Fibroblast of skin of right biceps (primary cell): ENCODE measurements at places on chromosomes 1 and 21.

- DNase-seq = no peak
Observed at GRCh38 chr1:81499487-81499886, 301.2 kb upstream of the ADGRL2 start.

GRCh38 chr1:201328576-201328975, 45.3 kb downstream of the PKP1 start:
- no peak for DNase-seq

- DNase-seq = no peak
Observed at GRCh38 chr1:246709835-246710234, 14.4 kb upstream of the SCCPDH start.

GRCh38 chr1:38046333-38046883, at the start of gene POU3F1:
TSS of gene POU3F1 (minus strand) at chr1:38046793. CDS start at chr1:38046743, 50 bp downstream.
- DNase-seq = no peak

- peak; percentile 74 for DNase-seq
Observed at GRCh38 chr1:8439015-8439702, 121.2 kb downstream of the SLC45A1 start.

DNA sequence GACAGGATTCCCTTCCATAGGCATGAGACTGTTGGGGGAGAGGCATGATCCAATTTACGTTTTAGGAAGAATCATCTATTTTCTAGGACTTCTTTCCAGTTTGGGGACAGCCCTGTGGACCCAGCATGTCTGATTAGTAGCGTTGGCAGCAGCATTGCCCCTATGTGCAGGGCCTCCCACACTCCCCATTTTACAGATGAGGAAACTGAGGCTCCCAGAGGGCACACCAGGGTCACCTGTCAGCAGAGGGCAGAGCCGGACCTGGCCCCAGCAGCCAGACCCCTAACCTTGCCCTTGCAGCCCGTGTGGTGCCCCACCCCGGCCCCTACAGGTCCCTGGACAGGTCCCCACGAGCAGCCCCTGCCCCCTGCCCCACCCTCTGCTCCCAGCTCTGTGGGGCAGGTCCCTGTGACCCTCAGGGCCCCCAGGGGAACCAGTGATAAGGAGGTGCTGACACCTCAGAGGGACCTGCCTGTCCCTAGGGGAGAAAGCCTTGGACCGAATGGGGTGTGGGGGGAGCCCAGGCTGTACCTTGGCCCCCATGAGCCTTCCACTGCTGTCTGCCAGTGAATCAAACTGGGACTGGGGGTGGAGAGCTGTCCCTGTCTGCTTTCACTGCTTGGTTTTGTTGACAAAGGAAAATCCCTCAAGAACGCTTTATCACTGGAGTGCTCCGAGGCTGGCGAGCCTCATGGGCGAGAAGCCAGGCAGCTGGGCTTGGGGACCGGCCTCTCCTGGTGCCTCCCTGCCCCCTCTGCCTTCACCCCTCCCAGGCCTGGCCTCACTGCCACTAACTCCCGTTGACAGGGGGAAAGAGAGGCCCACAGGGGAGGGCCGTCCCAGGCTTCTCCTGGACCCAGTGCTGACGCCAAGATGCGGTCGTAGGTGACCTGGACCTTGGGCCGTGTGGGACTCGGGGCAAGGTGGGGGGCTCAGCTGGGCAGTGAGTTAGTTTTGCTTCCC, 39.4 kb upstream of the CCDC27 start:
- no peak for DNase-seq

GRCh38 chr1:41955461-41956159, 36.9 kb upstream of the HIVEP3 start:
- DNase-seq = peak; percentile 95

- no peak for DNase-seq
Observed at GRCh38 chr1:175866776-175867175, 123.4 kb upstream of the TNR start.

DNA sequence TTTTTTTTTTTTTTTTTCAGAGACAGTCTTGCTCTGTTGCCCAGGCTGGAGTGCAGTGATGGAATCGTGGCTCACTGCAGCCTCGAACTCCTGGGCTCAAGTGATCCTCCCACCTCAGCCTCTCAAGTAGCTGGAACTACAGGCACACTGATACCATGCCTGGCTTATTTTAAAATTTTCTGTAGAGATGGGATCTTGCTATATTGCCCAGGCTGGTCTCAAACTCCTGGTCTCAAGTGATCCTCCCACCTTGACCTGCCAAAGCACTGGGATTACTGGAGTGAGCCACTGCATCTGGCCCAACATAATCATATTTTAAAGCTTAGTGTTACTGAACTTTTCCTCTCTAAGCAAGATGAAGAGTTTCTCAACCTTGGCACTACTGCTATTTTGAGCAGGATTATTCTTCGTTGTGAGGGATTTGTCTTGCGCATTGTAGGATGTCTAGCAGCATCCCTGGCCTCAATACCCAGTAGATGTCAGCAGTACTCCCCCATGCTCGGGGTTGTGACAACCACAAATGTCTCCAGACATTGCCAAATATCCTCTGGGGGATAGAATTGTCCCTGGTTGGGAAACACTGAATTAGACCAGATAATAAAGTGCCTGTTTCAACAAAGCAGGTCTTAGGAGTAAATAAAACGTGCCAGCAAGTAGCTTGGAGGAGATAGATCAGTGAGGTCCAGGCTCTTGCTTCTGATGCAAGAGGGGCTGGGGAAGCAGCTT, 15.1 kb upstream of the THRAP3 start:
- DNase-seq = no peak

GRCh38 chr1:201944639-201945038, 1.7 kb downstream of the LMOD1 start:
- DNase-seq = no peak

- DNase-seq = no peak
Observed at GRCh38 chr1:156904187-156904959, 10.9 kb downstream of the PEAR1 start.

GRCh38 chr1:179036844-179037465, 11.3 kb downstream of the FAM20B start:
- DNase-seq = peak; percentile 74

DNA sequence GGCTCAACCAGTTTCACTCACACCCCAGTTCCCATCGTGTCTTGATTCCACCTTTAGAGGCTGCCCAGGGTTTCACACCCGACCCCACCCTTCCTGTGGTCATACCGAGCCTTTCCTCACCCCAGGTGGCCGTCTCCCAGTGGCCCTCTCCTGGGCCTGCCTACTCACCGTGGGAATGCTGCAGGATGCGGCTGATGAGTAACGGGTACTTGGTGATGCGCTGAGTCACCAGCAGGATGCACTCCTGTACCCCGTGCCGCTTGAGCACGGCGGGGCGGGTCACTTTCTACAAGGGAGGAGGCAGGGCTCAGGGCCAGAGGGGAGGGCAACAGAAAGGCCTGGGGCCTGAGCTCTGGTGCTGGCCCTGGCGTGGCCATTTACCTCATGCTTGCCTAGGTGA, 16.4 kb downstream of the ARHGEF2 start:
- DNase-seq = peak; percentile 94
